T-helper 1 cell (primary cell): ENCODE measurements at places on chromosomes 12 and 14.
A peak's percentile ranks its signal among the peaks of the same experiment; 100 is the strongest.

DNA sequence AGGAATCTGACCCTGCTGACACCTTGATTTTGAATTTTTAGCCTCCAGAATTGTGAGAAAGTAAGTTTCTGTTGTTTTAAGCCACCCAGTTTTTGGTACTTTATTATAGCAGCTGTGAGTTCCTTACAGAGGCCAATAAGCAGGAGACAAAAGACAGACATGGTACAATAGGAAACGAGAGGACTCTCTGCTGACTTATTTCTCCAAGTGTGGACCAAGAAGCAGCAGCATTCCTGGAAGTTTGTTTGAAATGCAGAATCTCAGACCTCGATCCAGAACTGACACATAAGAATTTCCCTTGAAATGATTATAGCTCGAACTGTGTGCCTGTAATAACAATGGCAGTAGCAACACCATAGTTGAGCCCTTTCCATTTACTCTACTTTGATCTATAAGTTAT lies 31.9 kb upstream of the LUM start:
- no peak for DNase-seq

DNA sequence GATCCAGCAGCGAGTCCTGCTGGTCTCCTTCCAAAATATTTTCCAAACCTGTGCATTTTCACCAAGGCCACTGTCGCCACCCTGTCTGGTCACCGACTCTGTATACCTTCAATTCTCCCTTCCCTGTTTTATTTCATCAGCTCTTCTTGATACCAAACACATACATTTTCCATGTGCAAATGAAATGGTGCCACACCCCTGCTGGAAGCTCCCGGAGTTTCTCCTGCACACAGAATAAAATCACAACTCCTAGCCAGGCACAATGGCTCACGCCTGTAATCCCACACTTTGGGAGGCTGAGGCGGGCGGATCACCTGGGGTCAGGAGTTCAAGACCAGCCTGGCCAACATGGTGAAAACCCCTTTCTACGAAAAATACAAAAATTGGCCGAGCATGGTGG lies 14.0 kb downstream of the VSIG10 start:
- DNase-seq = no peak

GRCh38 chr14:98900798-98901197 lies 371.2 kb downstream of the BCL11B start:
- no peak for DNase-seq

DNA sequence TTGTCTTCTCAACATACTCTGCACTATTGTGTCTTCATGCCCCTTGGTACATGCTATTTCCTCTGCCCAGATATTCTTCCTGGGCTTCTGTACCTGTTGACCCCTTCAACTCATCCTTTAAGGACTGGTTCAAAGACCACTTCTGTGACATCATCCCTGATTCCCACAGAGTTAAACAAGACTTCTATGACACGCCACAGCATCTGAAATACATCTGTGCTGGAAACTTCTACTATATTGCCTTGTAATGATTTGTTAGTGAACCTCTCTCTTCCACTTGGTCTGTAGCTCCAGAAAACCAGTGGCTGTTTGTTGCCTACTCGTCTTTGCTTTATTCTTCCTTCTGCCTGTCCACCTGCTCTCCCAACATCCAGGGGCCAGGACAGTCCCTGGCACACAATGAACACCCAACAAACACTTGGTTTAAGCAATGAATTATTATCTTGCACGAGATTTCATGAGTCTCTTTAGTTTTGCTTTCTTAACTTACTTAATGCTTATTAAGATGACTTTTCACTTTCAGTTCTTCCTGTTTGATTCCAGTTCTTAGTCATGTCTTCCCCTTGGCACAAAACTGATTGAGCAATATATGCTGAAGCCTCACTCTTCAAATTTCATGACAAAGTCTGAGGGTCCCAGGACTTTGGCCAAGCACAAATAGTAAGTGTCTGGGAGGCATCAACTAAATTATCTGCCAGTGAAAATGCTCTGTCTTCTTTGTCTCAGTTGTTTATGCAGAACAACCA lies 485.9 kb downstream of the APAF1 start:
- DNase-seq = no peak

DNA sequence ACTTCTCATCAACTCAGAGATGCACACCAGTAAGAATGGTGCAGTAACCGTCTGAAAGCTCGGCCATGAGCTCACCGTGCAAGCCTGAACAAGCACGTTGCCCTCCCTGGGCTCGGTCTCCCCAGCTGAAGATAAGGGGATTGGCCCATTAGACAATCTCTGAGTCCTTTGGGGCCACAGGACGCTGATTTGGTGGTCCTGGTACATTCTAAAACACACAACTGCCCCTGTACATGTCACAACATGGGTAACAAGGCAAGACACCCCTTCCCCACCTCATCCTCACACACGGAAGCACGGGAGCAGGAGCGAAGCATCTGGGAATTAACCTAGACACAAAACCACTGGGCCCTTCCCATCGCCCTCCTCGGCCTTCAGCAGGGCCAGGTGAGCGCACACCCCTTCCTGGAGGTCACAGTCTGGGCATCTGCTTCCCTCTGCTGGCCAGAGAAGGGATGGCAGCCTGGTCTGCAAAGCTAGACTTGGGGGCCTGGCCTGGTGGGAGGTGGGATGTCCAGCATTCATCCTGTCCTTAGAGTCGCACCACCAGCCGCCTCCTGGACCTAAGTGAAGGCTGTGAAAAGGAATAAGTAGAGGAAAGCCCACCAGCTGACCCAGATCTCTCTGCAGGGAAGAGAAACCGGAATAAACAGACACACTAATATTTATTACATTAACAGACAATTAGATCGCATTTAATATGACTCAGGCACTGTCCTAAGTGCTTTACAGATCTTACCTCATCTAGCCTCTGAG lies 18.9 kb upstream of the SMUG1 start:
- DNase-seq = peak; percentile 68

- no peak for DNase-seq
Observed at GRCh38 chr14:67079846-67080245, 109.4 kb upstream of the GARIN2 start.

GRCh38 chr12:29782285-29782870 lies 1.4 kb downstream of the TMTC1 start:
- peak; percentile 17 for DNase-seq
